AG09309 (cell line): ENCODE measurements at places on chromosomes 11 and 22.
A peak's percentile ranks its signal among the peaks of the same experiment; 100 is the strongest.

GRCh38 chr11:27281740-27282590, 81.0 kb downstream of the CCDC34 start:
- peak; percentile 78 for DNase-seq

GRCh38 chr11:44566952-44567875, 1.8 kb downstream of the CD82 start:
- no peak for DNase-seq

GRCh38 chr11:28366549-28367346, 258.6 kb downstream of the METTL15 start:
- no peak for DNase-seq

GRCh38 chr11:46490666-46491065, 99.1 kb upstream of the CHRM4 start:
- DNase-seq: no peak

- DNase-seq: no peak
These were observed 141.3 kb upstream of the TTC12 start for GRCh38 chr11:113173126-113173525.

- DNase-seq: no peak
These were observed 24.1 kb downstream of the ADAMTS15 start for GRCh38 chr11:130472434-130472961.

GRCh38 chr22:27686534-27686933, 115.0 kb downstream of the MN1 start:
- DNase-seq: no peak

DNA sequence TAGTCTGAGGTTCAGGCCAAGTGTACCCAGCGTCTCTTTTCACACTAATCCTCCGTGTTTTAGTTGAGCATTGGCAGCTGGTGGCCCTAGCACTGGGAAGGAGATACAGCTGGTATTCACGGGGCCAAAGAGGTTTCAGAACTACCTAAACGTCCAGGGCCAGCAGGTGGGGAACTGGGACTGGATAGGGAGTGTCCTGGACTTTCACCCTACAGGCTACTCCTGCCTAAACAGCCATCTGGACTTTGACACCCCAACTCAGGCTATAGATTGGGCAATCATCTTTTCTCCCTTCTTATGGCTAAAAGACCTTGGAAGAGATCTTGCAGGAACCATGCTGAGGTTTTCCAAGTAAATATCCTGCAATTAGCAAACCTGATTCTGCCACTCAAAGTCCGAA, 2.8 kb downstream of the SPON1 start:
- no peak for DNase-seq

GRCh38 chr22:36743011-36743410, 32.9 kb downstream of the IFT27 start:
- no peak for DNase-seq

GRCh38 chr11:118615282-118615975, 8.0 kb downstream of the PHLDB1 start:
- no peak for DNase-seq
